ENCODE measurements at places on chromosomes 5 and 9.

DNA sequence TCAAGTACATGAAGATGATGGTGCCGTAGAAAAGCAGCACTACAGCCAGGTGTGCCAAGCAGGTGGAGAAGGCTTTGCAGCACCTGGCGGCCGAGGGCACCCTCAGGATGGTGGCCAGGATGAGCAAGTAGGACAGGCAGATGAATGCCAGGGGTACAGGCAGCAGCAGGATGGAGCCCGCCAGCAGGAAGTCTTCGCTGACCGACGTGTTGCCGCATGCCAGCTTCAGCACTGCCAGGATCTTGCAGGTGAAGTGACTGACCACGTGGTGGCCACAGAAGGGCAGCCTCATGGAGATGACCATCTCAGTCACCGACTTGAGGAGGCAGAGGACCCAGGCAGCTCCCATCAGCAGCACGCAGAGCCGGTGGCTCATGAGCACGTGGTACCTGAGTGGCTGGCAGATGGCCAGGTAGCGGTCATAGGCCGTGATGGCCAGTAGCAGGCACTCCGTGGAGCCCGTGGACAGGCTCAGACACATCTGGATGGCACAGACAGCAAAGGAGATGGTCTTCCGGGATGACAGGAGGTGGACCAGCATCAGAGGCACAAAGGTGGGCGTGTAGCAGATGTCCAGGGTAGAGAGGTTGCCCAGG, 482 bp downstream of the OR13J1 start:
- DNase-seq, result no peak

DNA sequence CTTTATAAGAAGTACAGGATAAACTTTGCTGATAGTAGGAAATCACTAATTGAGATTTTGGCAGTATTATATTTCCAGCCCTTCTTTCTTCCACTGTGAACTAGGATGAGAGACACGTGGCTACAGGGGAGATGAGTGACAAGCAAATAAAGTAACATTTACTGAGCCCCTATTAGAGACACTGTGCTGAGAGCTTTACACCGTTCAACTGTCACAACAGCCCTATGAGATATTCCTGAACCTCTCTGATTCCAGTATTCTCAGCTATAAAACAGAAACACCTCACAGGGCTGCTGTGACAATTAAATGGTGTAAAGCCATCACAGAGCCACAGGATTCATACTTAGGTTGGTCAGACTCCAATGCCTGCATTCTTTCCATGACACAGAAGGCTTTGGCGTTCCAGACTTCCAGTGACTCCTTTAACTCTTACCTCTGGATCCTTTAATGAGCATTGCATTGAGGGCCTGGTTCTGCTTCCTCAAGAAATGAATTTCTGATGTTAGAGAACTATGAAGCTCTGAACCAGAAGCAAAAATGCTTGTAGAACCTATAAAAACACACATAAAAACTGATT, 169.0 kb downstream of the CDK5RAP2 start:
- no peak for DNase-seq

DNA sequence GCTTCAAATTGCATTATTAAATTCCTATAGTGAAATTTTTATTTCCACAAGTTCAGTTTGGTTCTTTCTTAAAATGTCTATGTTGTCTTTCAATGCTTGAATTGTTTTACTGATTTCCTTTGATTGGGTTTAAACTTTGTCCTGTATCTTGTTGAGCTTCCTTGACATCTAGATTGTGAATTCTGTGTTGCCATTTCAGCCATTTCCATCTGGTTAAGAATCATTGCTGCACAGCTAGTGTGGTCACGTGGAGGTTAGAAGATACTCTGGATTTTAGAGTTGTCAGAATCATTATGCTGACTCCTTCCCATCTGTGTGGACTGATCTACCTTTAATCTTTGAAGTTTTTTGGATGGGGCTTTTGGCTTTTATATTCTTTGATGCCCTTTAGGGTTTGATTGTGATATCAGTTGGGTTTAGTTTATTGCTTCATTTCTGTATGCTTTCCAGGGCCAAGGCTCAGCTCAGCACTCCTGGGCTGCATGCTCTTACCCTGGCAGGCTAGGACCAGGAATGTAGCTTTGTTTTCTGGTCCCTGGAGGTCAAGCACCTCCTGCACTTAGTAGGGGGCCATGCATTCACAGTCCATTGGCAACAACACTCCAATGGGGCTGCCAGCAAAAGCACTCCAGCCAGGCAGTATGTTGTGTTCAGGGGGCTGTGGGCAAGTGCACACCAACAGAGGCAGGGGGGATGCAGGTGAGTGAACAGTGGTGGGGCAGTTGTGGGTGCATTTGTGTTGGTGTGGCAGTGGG, 141.4 kb downstream of the PRR16 start:
- DNase-seq, result no peak

DNA sequence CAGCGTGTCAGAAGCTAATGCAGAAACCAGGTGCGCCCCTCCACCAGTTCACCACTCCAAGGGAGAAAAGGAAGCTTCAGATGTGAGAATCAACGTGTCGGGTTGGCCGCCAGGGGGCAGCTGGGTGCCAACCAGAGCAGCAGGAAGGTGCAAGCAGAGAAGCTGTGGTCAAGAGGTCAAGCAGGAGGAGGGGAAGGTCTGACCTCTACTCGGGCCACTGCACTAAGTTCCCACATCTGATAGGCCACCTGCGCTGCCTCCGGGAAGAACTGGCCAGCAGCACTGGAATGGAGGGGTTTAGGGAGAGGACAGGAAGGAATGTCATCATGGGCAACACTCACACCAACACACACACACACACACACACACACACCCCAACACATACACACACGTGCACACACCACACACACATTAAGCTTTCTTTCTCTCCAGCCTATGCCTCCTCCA, 31.4 kb downstream of the ANXA6 start:
- no peak for DNase-seq

DNA sequence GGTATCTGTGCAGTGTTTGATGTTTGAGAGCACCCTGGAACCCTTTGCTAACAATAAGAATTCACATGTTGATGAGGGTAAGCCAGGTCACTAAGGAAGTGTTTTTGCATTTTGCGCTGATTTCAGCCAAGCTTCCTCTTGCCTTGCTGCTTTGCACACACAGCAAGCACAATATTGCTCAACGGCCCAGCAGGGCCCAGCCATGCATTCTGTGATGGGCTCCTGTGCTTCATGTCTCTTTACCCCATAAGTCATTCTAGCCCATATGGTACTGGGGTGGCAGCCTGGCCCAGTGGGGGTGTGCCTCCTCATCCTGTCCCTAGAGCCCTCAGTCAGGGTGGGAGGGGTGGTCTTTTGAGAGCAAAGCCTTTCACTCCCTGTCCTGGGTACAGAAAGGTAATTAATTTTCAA, 481.3 kb downstream of the GADD45G start:
- DNase-seq, result no peak

- no peak for DNase-seq
These were observed 423.8 kb upstream of the SMARCA2 start for GRCh38 chr9:1591310-1591709.

DNA sequence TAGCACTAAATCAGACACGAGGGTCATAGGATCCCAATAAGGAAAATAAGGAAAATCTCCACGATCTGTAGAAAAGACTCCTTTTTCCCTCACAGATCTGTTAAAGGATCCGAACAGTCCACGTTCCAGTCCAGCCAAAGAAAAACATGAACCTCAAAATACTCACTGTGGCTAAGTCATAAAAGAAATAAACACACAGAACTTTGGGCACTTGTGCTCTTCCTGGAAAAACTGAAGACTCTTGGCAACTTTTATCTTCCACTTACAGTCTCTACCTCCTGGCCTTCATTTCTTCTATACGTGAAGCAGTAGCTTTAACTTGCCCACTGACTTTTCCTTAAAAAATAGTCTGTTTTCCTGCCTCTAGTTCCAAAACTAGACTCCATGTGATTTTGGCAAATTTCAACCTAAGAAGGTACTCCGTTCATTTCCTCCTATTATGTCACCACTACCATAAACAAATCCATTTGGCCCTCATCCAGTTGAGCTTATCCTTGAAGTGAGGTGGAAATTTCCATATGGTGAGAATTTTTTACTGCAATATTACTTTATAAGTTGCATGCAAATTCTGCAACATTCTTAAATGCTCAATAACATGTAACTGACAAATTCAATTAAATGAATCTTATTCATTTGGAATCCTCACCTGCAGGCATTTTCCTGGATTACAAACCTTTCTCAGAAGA, 5.3 kb upstream of the LHFPL2 start:
- DNase-seq, result no peak

- no peak for DNase-seq
These were observed 52.5 kb downstream of the NUP214 start for GRCh38 chr9:131177898-131178297.

DNA sequence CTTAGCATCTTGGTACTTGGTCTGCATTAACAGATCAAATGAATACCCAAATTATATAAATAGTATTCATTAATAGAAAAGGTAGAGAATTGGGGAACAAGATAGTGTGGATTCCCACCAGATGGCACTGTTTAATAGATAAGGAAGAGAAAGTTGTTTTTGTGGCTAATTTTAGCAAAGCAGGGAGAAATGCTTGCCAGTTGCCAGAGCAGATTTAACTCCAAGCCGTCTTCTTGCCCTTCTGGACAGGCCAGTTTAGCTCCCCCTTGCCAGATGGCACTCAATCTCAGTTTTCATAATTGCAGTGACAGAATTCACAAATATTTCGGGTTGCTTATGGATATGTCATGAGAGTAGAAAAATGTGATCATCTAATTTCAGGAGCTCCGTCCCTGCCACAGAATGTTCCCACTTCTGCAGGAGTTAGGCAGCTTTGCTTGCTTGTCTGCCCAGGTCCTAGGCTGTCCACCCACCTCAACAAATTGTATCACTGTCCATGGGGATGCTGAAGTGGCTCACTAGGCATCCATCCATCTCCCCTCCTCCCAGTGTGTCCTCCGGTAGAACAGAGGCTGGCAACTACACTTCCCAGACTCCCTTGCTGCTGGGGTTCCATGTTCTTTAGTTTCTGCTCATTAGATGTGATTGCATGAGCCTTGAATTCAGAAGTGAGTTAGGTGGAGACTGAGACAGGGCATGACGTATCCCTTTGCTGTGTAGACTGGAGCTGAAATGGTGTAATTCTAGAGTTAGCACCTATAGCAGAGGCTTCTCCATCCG, 11.8 kb upstream of the HEXB start:
- no peak for DNase-seq

Measured in AG04449 (cell line).